ENCODE measurements at places on chromosomes 2 and 18.
A peak's percentile ranks its signal among the peaks of the same experiment; 100 is the strongest.

- peak; percentile 45 for DNase-seq
Measured at GRCh38 chr2:238290091-238290509, 1.7 kb upstream of the PER2 start.

DNA sequence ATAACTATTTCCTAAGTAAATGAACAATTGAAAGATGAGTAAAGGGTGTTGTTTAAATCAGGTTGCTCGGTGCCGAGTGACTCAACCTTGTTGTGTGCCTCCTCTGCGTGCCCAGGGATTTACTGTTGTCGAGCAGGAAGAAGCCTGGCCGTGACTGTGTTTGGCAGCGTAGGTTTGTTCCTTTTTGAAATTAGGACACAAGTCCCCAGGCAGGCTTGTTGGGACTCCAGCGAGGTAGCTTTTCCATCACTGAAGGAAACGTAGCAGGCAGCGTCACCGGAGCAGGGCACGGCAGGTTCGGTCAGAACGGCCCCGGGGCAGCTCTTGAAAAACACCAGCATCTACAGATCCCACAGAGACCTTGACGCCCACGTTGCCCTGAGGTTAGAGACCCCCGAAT, 48.6 kb downstream of the TMEM18 start:
- no peak for DNase-seq

DNA sequence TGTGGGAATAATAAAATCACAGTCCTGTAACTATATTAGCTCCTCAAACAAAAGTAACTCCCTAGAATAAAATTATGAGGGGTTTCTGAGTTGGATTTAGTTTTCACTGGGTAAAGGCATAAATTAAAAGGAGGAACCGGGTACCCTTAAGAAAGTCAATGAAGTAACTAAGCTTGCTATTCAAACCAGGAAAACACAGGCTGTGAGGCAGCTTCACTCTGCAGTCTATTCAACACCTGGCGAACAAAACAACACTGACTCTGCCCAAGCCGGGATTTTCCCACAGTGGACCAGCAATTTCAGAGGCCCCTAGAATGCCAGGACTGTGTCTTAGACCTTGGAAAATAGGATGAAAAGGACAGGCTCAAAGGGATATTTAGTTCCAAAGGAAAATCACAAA, 24.6 kb upstream of the CREB1 start:
- no peak for DNase-seq

DNA sequence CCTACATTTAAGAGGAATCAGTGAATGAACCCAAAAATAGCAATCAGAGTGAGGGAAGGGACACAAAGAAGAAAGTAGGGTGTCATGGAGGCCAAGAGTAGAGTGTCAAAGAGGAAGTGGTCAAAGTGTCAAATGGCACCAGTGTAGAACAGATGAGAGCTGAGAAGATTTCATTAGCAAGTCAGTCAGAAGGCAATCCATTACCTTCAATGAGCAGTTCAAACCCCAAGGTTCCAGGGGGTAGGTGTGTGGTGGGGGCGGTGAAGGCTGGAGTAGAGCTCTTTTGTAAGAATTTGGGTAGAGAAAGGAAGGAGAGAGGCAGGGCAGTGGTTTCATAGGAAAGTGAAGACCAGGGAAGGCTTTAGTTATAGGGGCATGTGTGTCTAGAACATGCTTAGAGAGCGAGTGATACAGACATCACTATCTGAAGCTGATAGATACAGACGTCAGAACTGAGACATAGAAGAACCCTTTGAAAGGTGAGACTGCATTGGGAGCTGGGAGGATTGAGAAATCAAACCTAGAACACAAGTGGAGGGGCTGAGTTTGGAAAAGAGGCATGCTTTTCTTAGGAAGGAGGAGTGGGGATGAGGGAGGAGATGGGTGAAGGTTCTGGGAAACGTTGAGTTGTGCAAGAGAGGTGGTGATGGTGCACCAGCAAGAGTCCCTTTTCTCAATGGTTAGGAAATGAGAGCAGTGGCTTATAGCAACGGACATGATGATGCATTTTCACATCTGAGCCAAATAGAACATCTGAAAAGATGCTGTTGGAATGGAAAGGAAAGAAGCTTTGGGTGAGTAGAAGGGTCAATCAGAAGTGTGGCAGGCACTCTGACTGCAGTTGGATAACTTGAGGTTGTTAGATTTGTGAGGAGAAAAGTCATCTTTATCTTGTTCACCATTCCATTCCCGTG, 48.9 kb upstream of the IL1RL1 start:
- no peak for DNase-seq

DNA sequence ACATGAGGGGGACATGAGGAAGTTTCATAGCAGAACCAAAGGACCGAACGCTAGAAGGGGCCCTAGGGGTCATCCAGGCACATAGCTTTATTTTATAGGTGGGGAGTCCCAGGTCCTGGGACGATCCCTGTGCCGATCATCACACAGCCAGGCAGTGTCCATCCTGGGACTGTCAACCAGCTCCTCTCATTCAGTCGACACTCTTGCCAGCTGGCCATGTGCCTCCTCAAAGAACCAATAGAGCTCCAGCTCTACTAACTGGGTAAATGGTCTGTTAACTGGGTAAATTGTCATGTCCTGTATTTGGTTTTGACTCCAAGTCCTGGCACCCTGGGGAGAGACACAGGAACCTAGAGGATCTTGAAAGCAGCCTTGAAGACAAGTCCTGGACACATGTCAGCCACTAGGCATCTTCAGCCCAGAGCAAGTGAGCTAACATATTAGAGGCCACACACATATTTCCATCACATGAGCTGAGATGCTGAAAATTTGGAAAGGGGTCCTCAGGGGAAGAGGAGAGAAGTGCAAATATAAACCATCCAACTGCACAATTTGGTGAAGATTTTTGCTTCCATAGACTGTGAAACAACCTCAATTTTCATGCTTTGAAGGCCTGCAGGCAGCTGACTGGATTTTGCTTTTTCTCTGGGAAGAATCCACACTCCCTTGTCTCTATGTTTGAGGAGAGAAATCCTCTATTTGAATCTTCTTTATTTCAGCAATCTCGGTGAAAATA, 361.1 kb upstream of the SLC14A2 start:
- no peak for DNase-seq

DNA sequence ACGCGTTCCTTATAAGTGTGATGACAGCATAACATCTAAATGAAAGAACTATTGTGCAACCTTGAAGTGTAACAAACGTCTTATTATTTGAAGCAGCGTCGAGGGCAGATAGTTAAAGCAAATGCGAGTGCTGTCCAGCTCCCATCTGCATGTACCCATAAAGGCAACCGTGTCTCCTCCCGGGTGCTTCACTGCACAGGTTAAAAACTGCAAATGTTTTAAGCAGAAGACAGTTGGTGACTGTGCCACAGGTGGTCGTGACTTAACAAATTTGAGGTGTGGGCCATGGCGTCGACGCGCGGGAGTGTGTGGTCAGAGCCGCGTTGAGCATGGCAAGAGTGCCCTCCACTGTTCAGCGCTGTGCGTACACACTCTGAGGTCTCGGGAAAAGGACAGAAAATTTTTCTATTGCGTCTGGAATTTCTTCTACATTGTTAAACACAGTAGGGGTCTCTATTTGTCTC, 6.4 kb downstream of the SALL3 start:
- DNase-seq: peak; percentile 22

DNA sequence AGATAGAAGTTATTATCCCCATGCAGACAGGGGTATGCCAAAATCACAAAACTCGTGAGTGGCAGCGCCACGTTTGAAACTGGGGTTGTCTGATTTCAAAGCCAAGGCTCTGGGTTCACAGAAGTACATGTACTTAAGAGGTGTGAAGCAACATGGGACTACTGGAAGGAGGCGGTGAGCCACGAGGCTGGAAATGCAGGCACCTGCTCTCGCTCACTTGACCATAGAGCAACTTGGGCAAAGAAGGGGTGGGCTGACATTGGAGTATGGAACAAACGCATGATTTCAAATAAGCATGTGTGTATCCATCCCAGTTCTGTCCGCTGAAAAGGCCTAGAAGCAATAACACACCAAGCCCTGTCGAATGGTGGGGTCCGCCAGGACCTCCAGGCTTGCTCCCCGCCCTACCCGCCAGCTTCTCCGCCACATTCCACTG, 593 bp upstream of the ACTR2 start:
- DNase-seq: peak; percentile 34

DNA sequence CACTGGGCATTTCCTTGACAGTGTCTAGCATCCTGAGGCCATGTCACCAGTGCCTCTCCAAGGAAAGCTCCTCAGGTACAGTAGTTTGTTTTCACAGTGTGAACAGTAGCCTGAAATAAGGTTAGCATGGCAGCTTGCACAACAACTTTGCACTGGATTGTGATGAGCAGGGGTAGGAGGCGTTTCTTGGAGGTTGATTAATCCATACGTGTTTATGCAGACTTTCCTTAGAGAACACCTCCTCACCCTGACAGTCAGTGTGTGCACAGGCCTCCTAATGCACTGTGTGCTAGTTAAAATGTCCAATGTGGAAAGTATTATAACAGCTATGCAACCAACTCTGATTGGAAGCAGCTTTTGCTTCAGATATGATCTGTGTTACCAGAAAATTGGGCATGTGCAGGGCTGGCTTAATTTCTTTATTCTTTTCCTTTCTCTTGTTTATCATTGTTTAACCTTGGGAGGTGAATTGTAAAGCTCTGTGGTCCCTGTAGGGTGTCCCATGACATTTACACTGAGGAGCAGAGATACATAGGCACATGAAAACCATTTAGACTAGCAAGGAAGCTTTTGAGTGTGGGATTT, 77.2 kb upstream of the LDAH start:
- no peak for DNase-seq

DNA sequence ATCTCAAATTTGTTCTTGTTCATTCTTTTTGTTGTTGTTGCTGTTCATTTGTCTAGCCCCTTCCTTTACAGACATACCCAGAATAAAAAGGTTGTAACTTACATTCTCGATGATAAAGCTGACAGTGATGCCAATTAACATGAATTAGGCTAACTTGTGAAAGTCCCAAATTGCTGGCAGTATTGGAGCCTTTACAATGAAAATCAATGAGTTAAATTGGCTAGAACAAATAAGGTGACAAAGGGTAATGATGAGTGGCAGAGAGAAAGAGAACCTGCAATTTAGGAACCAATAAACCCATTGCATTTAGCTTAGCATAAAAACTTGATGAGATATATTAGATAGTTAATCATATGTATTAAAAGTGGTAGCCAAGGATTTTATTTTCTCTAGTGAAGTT, 521.0 kb downstream of the ADCYAP1 start:
- DNase-seq: no peak

DNA sequence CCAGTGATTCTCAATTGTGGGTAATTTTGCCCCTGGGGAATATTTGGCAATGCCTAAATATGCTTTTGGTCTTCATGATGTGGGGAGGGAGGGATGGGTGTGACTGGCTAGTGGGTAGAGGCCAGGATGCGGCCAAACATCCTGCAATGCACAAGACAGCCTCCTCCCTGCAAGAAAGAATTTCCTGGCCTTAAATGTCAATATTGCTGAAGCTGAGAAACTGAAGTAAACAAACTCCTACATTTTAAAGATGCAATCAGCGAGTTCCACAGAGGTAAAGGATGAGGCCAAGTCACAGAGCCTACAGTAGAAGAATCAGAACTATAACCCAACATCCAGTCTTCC, 272.9 kb upstream of the EPHA4 start:
- no peak for DNase-seq

- no peak for DNase-seq
Measured at GRCh38 chr2:2831633-2832032, 500.6 kb upstream of the MYT1L start.

GRCh38 chr2:219541611-219542180, 1.9 kb downstream of the CHPF start:
- peak; percentile 87 for DNase-seq

DNA sequence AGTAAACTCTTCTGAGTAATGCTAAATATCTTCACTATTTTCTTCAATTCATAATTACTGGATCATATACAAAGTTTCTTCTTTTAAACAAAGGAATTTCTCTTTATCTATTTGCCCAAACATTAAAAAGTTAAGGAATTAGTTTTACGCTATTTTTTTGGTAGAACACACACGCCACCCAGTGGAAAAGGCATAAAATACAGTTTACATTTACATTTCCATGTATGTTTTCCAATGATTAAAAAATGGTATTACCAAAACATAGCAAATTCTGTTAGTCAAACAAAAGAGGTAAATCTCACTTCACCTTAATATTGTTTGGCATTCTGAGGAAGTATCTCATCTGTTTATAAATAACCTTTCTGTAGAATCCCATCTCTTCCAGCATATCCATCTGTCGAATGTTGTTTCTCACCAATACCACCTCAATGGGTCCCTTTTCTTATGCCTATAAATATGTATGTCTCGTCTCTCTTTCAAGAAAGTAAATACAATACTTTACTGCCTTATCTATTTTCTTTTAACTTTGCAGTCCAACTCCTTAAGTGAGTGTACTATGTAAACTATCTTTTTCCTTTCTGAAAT, 7.2 kb downstream of the BOLL start:
- DNase-seq: peak; percentile 19

- DNase-seq: no peak
Measured at GRCh38 chr2:170719810-170720209, 4.7 kb downstream of the SP5 start.

DNA sequence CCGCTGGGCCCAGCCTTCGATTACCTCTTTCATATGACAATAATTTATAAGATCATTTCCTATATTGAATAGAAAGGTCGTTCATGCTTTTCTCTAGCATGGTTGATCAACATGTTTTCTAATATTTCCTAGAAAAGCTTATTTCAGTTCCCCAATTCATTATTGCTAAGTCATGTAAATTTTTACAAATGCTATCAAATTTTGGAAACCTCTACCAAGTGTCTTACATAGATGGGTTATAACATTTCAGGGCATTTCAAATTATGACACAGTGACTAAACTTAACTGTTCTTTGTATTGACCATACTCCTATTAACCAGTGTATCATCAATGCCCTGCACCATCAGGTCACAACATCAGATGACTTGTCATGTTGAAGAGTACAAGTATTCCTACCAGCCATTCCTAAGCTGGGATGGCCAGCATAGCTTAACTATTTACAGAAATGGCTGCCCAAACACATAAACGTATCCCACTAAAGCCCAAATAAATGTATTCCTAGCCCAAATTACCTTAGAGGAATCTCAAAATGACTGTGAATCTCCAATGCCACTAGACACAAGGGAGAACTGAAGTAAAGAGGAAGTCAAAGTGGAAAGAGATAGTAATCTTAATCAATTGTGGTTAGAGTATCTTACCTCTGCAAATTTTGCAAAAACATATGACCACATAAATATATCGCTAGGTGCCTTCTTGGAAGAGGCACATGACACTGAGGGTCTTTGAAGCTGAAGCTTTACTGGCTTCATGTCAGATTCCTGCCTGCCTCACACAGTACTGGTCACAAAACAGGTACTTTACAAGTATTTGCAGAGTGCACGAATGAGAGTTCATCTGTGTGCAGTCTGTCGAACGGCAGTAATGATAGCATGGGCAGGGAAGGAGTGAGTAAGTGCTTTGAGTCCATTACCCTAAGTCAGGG, 87.3 kb upstream of the TLK1 start:
- no peak for DNase-seq

DNA sequence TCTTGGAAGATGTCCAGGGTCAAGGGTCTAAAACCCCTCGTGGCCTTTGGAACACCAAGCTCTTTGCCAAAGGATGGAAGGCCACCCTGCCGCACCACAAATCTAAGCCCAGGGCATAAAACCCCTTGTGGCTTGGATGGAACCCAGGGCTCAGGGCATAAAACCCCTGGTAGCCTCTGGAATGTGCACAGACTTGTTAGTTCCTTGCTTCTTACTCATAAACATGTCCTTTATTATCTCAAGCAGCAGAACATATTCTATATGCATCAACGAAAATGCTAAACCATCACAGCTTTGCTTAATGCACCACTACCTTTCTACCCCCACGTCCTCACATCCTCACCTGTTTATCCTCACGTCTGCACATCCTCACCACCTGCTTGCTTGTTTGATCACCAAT, 998.0 kb downstream of the DSC3 start:
- DNase-seq: no peak

- DNase-seq: no peak
Measured at GRCh38 chr18:45416168-45416567, 199.1 kb upstream of the SLC14A2 start.
